ENCODE measurements at places on chromosomes 4 and X.

DNA sequence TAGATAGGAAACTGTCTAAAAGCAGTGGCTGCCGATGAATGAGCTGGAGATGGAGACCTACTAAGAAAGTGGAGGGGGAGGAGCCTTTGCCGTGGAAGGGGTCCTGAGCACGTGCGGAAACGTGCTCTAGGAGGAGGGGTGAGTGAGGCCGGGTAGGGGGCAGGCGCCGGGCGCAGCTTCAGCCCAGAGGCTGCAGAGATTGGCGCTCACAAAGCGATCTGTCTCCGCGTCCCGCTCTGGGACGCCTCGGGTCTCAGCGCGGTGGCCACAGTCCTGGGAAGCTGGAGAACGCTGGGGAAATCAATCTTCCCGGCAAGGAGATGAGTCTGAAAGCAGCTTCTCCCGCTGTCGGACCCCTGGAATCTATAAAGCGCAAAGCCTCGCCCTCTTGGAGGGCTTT is 444 bp upstream of the ARHGAP6 start:
- DNase-seq = no peak

GRCh38 chr4:163600727-163601126 is 106.2 kb downstream of the TMA16 start:
- no peak for DNase-seq

GRCh38 chr4:110612631-110613269 is 10.1 kb downstream of the PITX2 start:
- DNase-seq = no peak

DNA sequence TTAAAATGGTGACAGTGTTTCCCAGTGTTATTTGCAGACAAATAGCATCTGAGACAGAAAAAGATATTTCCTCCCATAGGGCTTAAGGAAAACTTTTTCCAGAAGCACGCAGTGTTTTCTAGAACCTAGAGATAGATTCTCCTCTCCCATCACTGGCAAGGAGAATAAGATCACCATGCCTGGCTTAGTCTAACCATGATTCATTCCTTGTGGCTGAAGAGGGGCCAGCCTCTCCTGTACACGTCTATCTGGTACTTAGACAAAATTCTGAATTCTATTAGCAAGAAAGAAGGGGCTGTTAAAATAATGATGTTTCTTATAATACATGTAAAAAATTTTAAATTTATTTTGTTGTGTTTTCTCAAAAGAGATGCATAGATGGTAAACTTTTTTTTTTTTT is 296.1 kb upstream of the LDB2 start:
- DNase-seq = no peak

DNA sequence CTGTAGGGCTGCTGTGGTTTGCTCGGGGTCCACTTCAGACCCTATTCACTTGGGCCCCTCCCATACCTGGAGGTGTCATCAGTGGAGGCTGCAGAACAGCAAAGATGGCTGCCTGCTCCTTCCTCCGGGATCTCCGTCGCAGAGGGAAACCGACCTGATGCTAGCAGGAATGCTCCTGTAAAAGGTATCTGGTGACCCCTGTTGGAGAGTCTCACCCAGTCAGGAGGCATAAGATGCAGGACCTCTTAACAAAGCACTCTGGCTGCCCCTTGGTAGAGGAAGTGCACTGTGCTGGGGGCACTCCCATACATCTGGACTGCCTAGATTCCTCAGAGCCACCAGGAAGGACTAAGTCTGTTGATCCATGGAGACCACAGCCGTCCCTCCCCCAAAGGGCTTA is 296.9 kb downstream of the GRID2 start:
- DNase-seq = no peak

GRCh38 chrX:139720136-139720535 is 12.2 kb upstream of the MCF2 start:
- no peak for DNase-seq

DNA sequence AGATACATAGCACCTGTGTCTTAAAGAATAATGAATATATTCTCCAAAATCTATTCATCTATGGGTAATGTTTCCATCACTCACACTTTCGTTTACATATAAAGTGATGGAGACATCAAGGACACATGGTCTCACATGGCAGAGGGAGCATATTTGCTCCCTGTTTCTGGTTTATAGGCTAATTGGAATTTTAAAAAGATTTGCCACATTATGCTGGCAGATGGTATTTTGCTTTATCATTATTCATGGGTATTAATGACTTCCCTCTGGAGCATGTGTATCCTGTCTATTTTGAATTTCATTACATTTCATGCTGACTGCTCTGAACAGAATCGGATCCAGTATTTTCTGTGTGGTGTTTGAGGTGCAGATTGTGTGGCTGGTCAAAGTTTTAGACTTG is 79.0 kb downstream of the PDGFRA start:
- DNase-seq = no peak

- no peak for DNase-seq
These were observed 289.7 kb downstream of the DKK2 start for GRCh38 chr4:106746451-106746850.

DNA sequence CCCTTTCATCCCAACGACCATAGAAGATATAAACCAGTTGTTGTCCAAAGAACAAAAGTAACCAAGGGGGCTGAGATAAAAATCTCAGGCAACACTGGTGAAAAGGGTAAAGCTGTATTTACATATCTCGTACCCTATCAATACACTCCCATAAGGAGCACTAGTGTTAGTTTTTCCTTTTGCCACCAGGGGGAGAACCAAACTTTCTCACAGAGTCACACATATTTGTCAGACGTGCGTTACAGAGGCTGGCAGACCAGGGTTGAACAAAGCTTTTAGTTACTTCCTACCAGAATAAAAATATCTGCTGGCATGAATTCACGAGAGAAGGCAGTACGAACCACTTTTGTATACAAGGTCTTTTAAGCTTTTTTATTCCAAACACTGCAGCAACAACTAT is 88.3 kb downstream of the AMELX start:
- peak; percentile 0 for DNase-seq

DNA sequence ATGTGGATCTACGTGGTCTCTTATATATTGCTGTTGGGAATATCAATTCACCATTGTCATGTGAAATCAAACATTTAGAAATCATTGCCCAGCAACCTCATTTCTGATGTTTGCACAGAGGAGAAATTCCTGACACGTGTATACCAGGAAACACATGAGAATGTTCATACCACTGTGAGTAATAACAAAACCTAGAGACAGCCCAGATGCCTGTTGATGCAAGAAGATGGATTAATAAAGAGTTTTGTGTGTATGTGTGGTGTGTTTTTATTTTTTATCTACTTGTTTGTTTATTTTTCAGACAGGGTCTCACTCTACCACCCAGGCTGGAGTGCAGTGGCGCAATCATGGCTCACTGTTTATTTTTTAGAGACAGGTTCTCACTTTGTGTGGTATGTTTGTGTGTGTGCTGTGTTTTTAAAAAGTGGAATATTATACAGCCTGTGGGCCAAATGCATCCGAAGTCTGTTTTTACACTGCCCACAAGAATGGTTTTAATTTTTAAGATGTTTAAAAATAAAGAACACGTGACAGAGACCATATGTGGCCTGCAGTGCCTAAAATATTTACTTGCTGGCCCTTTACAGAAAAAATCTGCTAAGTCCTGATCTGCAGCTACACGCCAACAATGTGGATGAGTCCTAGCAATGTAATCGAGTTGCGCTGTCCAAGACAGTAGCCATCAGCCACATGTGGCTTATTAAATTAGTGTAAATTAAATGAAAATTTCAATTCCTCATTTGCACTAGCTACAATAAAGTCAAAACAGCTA is 39.2 kb downstream of the TXLNG start:
- no peak for DNase-seq

DNA sequence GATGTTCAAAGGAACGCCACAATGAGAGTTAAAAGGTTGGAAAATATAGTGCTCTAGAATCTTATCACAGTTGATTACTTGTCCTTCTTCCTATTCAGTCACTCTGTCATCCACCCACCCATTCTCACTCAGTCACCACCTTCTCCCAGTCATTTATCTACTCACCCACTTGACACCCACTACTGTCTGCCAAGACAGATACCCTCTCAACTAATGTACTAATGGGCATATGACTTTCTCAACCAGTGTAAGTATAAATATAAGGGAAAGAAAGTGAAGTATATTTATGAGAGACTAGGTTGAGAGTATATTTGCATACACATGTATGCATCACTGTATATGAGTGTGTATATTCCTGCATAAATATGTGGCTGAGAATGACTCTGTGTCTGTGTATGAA is 20.0 kb downstream of the MID2 start:
- DNase-seq = no peak

- DNase-seq = no peak
These were observed 14.7 kb downstream of the GBA3 start for GRCh38 chr4:22707390-22707789.

- no peak for DNase-seq
These were observed 4.9 kb downstream of the SMR3A start for GRCh38 chr4:70365479-70365878.

DNA sequence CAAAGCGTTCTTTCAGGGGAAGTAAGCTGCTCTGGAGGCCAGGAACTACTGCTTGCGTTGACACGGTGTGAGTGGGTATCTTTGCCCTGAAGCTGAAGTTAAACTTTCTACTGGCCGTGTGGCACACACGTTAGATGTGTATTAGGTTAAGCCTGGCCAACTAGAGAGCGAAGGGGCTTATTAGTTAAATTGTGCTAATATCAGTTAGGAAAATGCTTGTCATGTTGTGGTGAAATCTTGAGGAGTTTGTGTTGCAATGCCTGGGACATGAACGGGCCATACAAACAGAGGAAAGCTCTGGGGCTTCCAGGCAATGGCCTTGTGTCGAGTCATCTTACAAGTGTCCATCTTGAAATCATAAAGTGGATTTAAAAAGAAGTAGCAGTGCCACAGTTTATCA is 62.6 kb downstream of the NSUN7 start:
- no peak for DNase-seq

- DNase-seq = no peak
These were observed 6.0 kb downstream of the GNPDA2 start for GRCh38 chr4:44720371-44720770.

DNA sequence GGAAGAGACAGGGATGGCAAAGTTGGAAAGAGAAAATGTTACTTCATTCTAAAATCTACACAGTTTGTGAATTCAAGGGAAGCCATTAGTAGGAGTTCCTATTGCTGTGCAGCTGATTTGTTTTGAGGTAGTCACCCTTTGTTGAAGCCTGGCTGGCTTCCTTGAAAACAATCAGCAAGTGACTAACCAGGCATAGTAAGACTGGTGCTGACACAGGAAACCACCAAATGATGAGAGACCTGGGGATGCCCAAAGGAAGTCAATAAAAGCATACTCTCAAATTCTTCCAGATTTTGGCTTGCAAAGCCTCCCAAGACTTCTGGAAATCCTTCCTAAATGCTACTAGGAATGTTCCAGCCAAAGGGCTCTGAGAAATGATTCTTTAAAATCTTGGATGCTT is 23.9 kb upstream of the PRDM8 start:
- DNase-seq = no peak

DNA sequence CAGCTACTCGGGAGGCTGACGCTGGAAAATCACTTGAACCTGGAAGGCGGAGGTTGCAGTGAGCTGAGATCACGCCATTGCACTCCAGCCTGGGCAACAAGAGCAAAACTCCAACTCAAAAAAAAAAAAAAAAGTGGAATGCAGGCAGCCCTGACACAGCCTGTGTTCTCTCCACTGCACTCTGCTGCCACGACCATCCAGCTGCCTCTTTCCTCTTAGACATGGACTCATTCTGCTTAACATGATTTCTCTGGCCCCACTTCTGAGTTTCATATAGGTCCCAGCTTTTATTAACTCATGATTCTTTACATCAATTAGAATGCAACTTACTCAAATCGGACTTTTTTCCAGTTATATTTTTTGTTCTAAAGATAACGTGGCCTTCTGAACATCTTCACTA is 29.6 kb downstream of the SLC10A6 start:
- no peak for DNase-seq

- no peak for DNase-seq
These were observed 253.0 kb downstream of the COX7B2 start for GRCh38 chr4:46656071-46656470.

GRCh38 chr4:106893395-106893881 is 142.7 kb downstream of the DKK2 start:
- no peak for DNase-seq

DNA sequence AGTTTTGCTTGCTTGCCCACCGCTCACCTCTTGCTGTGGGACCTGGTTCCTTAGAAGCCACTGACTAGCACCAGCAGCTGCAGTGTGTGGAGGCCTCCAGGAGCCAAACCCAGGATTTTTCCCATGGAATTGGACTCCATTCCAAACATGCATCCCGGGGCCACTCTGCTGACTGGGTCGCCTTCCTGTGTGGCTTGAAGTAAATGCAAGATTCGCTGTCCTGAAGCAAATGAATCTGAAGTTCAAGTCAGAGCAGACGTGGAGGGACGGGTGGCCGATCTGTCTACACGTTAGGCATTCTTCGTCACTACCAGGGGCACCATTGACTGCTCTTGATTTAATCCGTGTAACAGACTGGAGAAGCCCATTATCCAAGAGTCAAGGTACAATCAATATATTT is 109.0 kb downstream of the SHOX start:
- no peak for DNase-seq

DNA sequence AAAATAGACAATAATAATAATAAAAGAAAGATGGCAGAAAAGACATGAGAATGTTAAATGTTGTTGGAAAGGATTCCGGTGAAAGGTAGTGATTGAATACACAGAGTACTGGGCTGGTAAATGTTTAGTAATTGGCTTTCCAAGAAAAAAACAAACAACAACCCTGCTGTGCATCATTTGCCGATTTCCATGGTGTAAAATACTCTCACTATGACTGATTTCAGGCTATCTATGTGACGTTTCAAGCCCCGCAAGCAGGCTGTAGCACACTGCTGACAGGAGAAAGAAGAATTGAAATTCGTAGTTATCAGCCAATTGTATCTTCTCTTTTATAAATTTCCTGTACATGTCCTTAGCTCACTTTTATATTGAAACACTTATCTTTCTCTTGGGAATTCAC is 13.6 kb upstream of the SEPTIN6 start:
- no peak for DNase-seq

DNA sequence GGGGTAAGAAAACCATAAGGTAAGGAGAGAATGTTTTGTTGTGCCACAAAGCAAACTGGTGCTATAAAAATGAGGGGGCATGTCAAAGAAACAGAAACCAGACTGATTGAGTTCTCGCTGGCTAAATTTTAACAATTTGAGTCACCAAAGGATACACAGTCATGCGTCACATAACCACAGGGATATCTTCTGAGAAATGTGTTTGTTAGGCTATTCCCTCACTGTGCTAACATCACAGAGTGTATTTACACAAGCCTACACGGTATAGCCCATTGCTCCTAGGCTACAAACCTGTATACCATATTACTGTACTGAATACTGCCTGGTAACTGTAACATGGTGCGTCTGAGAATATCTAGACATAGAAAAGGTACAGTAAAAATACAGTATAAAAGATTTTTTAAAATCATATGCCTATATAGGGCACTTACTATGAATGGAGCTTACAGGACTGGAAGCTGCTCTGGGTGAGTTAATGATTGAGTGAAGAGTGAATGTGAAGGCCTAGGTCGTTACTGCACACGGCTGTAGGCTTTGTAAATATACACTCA is 50.1 kb downstream of the FBXW7 start:
- DNase-seq = no peak

All from activated T-cell treated with anti-CD3 and anti-CD28 coated beads for 48 hours (primary cell).